ENCODE measurements at places on chromosomes 7 and 10.

GRCh38 chr10:82358486-82359099 lies 483.6 kb downstream of the NRG3 start:
- no peak for DNase-seq

DNA sequence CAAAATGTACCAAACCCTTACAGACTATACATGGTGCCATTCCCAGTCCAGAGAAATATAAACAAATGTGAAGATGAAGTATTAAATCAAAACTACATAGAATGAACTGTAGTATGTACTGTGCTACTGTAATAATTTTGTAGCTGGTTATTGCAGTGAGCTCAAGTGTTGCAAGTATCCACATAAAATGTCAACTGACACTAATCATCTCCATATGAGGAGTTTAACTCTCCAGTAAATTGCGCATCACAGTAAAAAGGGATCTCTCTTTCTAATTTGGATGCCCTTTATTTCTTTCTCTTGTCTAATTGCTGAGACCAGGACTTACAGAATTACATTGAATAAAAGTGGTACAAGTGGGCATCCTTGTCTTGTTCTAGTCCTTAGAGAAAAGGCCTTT lies 165.5 kb downstream of the CPED1 start:
- DNase-seq: no peak

- no peak for DNase-seq
Observed at GRCh38 chr7:128840326-128841170, 10.3 kb downstream of the FLNC start.

GRCh38 chr7:22728401-22729029 lies 1.5 kb downstream of the IL6 start:
- DNase-seq: no peak

GRCh38 chr10:36254199-36254598 lies 612.1 kb upstream of the FZD8 start:
- no peak for DNase-seq
